ENCODE measurements at places on chromosomes 13 and 19.

- DNase-seq, result peak; percentile 10
Measured at GRCh38 chr19:39212375-39212742, 8.3 kb upstream of the SYCN start.

DNA sequence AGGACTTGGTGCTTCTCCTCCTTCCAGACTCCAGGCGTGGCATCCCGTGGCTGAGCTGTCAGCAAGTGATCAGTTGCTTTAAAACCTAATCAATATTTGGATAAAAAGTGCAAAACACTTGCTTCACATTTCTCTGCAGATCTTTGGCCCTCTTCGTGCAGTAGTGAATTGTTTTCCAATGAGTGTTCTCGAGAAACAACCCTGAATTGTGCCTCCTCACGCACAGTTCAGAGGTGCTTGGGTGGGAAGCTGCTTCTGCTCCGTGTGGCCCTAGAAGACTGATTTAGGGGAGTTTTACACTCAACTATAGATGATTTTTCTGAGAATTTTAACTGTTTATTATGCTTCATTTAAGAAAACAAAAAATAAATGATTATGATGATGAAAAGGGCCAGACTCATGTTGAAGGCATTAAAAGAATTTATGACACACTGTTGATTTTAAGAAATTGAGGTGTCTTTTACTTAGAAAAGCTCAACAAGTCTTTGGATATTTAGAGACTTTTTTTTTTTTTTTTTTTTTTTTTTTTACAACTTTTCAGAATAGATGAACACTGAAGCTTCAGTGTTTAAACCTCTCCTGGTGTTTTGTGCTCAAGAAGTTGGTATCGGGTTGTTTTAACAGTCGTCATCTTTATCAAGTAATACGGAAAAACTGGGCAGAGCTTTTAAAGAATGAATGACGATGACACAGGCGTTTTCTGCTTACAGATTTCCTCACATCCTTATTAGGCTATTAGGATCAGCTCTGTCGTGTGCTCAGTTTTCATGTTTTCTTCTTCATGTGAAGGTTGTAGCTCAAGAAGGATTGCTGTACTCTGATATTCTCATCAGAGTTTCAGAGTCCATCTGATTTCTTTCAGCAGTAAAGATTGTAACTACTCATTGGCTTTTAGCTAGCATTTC is 39.5 kb upstream of the TEX29 start:
- DNase-seq, result no peak

DNA sequence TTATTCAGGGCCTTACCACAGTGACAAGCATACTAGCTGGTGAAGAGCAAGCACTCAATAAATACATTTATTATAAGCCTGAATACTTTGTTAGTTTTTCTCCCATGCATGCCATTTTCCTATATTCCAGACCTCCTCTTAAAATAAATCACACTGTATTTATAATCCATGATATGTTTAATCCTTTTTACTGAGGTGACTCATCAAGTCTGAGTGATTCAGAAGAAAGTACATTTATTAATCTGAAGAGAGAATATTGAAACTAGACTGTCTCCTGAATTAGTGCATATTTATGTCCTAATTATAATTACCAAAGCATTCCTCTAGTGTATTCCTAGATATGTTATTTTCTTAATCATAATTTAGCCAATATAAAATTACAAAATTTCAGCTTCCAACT is 323.3 kb downstream of the NALCN start:
- DNase-seq, result no peak

- no peak for DNase-seq
Measured at GRCh38 chr13:89746554-89746953, 1600.9 kb upstream of the MIR17HG start.

DNA sequence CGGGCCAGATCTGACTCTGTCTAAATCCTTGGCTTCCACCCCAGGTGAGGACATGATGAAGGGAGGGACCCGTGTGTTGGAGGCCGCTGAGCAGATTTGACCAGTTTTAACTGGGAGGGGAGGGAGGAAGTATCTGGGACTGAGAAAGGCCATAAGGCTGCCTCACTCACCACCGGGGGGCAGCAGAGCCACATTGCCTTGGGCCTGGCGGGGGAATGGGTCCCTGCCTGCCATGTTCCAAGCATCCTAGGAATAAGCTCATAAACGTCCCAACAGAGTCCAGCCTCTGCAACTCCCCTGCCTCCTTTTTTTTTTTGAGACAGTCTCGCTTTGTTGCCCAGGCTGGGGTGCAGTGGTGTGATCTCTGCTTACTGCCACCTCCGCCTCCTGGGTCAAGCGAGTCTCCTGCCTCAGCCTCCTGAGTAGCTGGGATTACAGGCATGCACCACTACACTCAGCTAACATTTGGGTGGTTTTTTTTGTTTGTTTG is 15.5 kb downstream of the MAST3 start:
- DNase-seq, result peak; percentile 63

DNA sequence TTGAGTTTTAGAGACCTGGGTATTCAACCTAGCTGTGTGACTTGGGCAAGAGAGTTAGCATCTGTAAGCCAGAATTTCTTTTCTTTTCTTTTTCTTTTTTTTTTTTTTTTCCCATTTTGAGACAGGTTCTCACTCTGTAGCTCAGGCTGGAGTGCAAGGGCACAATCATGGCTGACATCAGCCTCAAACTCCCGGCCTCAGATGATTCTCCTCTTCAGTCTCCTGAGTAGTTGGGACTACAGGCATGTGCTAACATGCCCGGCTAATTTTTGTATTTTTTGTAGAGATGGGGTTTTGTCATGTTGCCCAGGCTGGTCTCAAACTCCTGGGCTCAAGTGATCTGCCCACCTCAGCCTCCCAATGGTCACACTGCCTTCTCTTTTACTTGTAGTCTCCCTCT is 33.0 kb downstream of the ZMYM2 start:
- no peak for DNase-seq

GRCh38 chr13:114099918-114100445 is 32.4 kb downstream of the RASA3 start:
- DNase-seq, result no peak

- no peak for DNase-seq
Measured at GRCh38 chr13:84648069-84648640, 765.9 kb upstream of the SLITRK1 start.
